Activated T-helper 17 cell treated with anti-CD3 and anti-CD28 coated beads, Interleukin-2, amount 50 U/mL, for 72 hours (primary cell): ENCODE measurements at places on chromosomes 3 and 15.

DNA sequence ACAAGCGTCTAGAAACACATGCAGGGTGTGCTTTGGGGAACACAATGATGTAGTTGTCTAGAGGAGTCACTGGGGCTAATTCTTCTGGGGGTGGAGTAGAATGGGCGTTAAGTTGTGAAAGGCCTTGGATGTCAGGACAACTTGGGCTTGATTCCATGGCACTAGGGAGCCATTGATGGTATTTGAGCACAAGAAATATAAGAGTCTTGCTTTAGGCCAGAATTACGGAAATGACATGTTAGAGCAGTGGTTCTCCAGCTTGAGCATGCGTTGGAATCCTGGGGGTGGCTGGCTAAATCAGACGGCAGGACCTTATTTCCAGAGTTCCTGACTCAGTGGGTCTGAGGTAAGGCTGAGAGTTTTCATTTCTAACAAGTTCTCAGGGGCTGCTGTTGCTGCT lies 29.2 kb upstream of the SMAD6 start:
- no peak for ATAC-seq

- no peak for ATAC-seq
Measured at GRCh38 chr3:179438841-179439240, 12.4 kb downstream of the GNB4 start.

- ATAC-seq, result no peak
Measured at GRCh38 chr3:106263011-106263410, 394.2 kb upstream of the CBLB start.

GRCh38 chr3:146044046-146044445 lies 116.9 kb downstream of the PLOD2 start:
- no peak for ATAC-seq

GRCh38 chr3:170632780-170633179 lies 46.9 kb upstream of the SLC7A14 start:
- peak; percentile 83 for ATAC-seq

DNA sequence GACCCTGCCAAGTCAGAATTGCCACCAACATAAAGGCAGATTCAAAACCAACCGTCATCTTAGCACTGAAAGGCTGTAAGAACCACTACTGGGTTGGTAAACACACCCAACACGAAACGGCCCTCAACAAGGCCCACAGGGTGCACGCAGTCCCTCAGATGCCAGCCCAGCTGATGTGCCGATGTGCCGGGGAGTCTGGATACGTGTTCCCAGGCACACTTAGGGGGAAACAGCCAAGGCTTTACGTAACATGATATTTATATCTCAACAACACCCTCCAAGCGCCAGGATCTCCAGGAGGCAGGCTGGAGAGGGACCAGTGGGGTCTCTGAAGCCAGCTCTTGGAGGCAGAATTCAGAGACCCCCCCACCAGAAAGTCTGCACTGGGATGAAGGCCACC lies 14.2 kb downstream of the POC1A start:
- no peak for ATAC-seq

- ATAC-seq, result no peak
Measured at GRCh38 chr3:69747511-69748258, 8.4 kb downstream of the MITF start.

- no peak for ATAC-seq
Measured at GRCh38 chr3:100402891-100403290, 1.6 kb downstream of the LNP1 start.

- ATAC-seq, result no peak
Measured at GRCh38 chr3:12970684-12971083, 102.5 kb downstream of the IQSEC1 start.

- no peak for ATAC-seq
Measured at GRCh38 chr3:189344996-189345395, 173.2 kb downstream of the TPRG1 start.

GRCh38 chr15:87477737-87478686 lies 778.5 kb downstream of the NTRK3 start:
- no peak for ATAC-seq

- ATAC-seq, result no peak
Measured at GRCh38 chr15:64630396-64631107, 144.8 kb downstream of the RBPMS2 start.

DNA sequence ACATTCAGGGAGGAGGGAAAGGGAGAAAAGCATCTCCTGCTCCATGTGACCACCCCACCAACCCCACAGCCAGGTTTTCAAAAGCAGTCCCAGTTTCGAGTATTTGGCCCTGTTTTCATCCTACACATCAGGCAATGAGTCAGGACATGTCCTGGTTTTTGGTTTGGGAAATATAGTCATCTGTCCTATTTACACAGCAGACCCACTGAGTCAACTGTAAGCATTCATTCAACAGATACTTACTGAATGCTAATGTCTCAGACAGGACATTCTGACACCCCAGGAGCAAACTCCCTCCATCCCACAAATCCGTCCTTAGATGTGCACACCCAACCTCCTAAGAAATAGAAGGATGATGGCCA lies 32.9 kb downstream of the IGDCC3 start:
- no peak for ATAC-seq

DNA sequence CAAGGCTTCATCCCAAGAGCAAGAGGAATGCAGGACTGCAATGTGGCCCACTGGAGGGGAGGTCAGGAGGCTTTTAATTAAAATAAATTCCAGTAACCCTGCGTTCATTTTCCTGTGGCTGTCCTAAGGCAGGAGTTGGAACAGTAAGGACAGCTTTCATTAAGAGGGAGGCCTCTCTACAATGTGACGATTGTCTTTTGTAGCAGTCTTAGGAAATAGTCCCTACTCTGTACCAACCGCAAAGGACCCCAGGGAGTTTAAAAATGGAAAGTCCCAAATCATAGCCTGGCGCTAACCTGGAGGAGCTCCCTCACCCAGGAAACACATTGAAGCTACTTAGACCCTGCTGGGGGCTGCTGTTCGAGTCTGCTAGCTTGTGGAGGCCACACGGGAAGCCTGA lies 62.8 kb downstream of the SYNM start:
- no peak for ATAC-seq

GRCh38 chr15:55015093-55015445 lies 181.7 kb downstream of the RSL24D1 start:
- no peak for ATAC-seq
